H54 (cell line): ENCODE measurements at places on chromosomes 12 and 14.

- no peak for DNase-seq
These were observed 195.6 kb downstream of the TTC7B start for GRCh38 chr14:90620568-90621077.

- DNase-seq: peak; percentile 98
These were observed at the start of gene CCDC38 for GRCh38 chr12:95942524-95943329. TSS of gene CCDC38 (minus strand) at chr12:95942614. CDS start at chr12:95936509, 6,105 bp downstream.

DNA sequence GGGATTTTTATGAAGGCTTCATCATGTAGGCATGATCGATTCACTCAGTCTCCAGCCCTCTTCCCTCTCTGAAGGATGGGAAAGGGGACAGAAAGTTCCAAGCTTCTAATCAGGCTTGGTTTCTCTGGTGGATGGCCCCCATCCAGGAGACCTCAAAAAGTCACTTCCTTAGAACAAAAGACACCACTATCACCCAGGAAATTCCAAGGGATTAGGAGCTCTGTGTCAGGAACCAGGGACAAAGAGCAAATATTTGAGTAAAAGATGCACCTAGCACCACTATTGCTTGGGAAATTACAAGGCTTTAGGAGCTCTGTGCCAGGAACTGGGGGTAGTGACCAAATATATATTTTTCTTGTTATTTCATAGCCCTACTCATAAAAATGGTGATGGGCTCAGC lies 33.6 kb upstream of the TMX1 start:
- no peak for DNase-seq

DNA sequence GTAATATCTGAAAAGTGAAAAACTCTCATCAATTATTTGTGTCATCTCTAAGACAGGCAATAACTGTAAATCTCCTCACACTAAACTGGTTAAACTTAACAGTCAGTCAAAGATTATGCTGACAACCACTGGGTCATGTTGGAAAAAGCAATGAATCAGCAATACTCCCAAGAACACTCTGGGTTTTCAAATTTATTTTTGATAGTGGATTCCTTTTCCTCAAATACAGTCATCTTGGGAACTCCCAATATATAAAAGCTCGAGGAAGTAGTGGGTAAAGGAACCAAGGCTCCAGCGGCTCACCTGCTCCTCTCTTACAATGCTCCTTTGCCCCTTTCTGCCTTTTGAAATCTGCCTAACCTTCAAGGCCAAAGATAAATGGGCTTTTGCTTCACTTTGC lies 70.0 kb downstream of the ARMH4 start:
- DNase-seq: no peak

GRCh38 chr14:38758661-38759060 lies 344.4 kb downstream of the SEC23A start:
- no peak for DNase-seq

DNA sequence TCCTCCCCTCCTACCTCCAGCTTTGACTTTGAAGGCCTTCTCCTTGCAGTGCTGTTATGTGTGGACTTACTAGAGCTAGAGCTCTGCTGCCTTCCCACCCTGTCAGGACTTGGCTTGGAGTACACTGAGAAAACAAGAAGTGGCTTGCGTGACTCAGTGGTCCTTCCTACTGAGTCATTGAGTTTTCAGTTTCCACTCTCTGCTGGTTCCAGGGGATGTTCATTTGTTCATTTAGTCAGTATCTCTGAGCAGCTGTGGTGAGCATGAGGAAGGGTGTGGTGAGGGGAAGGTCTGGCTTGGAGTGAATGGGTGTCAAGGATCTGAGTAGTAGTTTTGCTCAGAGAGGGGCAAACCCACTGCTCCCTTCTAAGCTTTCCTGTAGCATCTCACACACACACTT lies 17.2 kb upstream of the ELK3 start:
- no peak for DNase-seq

DNA sequence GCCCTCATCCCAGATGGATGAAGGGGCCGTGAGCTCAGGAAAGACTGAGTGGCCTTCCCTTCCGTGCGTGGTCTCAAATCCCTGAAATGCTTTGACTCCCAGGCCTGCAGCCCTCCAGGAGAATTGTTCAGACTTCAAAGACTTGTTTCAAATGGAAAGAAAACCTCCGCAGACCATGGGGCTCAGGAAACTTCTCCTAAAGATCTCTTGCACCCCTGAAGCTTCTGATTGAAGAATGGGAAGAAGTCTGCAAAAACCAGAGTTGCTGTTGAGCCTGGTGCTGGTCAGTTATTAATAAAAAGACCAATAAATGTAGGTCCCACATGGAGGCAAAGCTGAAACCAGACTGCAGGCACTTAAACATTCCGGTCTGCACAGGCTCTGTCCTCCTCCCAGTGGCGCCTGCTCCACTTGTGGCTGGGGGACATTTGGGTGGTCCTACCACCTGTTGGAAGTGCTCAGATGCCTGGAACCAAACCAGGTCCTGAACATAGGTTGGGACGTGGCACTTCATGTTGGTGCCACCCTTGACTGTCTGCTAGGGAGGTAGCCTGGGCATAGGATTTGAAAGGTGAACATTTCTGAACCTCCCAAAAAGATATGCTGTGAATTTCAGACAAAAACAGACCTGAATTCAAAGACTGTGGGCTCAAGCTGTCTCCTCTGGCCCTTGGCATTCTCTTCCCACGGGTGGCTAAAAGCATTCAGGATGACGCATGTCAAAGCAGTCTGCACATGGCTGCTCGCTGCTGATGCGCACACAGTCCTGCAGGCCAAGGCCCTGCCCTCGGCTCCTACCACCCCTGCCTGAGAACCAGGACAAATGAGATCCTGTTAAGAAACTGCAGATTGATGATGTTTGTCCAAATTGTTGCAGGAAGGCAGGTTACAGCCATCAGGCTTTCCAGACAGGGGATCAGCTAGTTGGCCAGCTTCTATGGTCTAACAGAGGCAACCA lies 36.2 kb upstream of the MEG3 start:
- no peak for DNase-seq

DNA sequence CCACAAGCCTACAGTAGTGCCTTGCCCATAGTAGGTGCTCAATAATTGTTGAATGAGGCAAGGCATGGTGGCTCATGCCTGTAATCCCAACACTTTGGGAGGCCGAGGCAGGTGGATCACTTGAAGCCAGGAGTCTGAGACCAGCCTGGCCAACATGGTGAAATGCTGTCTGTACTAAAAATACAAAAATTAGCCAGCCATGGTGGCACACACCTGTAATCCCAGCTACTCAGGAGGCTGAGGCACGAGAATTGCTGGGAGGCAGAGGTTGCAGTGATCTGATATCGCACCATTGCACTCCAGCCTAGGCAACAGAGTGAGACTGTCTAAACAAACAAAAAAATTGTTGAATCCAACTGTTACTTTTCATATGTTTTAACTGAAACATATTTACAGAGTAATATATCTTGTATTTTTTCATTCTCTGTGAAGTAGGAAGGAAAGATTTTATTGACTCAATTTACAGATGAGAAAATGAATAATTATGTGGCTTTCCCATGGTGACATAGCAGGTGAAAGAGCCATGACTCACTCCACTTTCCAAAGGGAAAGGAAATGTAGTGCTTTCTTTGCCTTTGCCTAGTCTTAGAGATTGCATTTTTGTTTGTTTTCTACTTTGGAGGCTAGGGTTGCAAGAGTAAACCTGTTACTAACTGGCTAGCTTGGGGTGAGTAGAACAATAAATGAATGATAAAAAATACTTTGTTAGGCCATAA lies 95.4 kb upstream of the SLC38A4 start:
- DNase-seq: peak; percentile 41

- no peak for DNase-seq
These were observed 148.4 kb upstream of the SYT10 start for GRCh38 chr12:33587784-33588712.

- no peak for DNase-seq
These were observed 196.8 kb downstream of the PPM1H start for GRCh38 chr12:62738105-62738504.

DNA sequence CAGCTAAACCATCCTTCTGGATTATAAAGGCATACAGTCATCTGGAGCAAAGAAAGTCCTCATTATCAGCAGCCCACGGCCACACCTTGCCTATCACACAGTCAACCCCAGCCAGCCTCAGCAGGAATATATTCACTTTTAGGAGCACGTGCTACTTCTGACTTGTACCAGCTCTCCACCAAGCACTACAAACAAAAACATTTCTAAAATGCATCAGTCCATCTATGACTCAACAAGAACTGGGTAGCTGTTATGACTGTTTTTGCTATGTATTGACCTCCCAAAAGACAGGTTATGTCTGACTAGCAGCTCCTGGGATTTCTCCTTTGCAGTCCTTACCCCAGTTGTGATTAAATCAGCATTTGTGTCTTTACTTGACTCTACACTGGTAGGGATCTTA lies 31.2 kb downstream of the NUAK1 start:
- DNase-seq: peak; percentile 29

DNA sequence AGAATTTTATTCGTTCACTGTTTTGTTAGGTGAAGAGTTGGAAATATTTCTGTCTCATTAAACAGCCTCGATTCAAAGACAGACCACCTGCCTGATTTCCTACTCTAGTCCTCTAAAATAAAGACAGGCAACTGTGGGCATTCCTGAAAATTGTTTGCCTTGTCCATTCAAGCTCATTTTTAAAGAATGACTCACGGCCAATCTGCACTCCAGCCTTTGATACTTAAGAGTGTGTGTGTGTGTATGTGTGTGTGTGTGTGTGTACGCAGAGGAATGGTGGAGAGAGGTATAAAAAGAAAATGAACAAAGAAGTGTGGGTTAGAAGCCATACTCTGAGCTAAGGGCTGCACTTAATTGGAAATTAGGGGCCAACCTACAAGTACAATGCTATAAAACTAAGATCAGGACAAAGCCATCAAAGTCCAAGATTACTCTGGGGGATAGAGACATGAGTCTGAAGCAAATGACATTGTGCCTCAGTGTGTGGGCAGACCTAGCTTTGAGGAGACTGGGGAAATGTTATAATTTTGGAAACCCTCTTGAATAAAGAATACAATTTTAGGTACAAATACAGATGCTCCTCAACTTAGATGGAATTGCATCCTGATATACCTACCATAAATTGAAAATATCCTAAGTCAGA lies 45.6 kb upstream of the SOCS2 start:
- DNase-seq: peak; percentile 49

GRCh38 chr12:51921017-51921725 lies 13.9 kb downstream of the ACVRL1 start:
- no peak for DNase-seq

- no peak for DNase-seq
These were observed 279.7 kb upstream of the AMIGO2 start for GRCh38 chr12:47359310-47360092.

DNA sequence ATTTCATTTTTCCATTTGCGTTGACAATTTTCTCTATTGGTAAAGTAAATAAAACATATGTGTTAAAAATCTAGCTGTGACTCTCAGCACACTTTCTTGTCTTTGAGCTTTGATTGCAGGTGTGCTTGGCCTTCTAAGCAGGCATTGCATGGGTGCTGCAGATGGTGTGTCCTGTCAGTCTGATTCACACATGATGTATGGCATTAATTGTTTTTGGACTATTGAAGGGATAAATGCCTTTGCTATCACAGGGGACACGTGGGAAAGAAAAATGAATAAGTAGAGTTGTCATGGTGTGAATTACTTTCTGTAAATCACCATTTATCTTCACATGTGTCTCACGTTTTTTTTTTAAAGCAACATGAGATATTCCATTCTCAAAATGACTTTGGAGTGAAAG lies 211.3 kb upstream of the NAV3 start:
- DNase-seq: no peak

GRCh38 chr12:43362910-43363694 lies 188.9 kb downstream of the ADAMTS20 start:
- no peak for DNase-seq

- DNase-seq: no peak
These were observed 14.4 kb upstream of the RPLP0 start for GRCh38 chr12:120215357-120215735.

- no peak for DNase-seq
These were observed 62.2 kb upstream of the LMO3 start for GRCh38 chr12:16668198-16668597.

DNA sequence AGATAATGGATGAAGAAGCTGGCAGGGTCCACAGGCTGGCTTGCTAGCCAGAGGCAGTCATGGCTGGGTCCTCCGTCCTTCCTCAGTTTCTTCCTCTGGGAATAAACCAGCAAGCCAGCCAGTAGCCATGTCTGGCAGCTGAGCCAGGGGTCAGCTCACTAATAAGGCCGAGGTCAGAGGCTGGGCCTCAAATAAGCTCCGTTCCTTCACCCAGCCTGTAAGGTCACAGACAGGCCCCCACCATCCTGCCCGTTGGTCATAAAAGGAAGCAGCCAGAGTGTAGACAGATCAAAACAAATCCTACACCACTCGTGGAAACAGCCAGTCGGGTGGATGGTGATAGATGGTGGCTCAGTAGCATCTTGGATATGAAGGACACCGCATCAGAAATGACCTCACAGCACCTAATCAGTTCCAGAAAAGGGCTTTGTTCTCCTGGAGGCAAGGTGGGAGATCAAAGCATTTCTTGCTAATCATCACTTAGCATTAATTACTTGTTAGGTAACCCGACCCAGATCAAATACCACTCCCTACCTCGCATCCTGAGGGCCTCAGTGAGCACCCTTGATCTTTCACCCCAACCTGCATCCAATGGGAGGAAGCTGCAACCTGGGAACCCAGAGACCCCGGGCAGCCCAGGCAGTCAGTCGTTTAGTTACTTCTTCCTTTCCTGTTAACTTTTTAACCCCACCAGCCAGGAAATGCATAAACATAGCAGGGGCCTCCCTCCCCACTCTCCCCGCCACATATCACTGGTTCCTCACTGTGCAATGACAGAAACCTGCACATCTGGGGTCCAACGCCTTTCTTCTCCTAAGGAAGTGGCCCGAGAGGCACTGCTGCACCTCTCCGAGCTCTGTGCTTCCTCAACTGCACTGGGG lies 90.2 kb downstream of the KDM2B start:
- DNase-seq: no peak

GRCh38 chr12:116945886-116946550 lies 35.3 kb downstream of the FBXW8 start:
- DNase-seq: no peak

- no peak for DNase-seq
These were observed 29.2 kb downstream of the HIGD1C start for GRCh38 chr12:50981319-50982239.

- DNase-seq: no peak
These were observed 330.5 kb upstream of the SFSWAP start for GRCh38 chr12:131380220-131380964.

GRCh38 chr14:54170301-54170700 lies 213.7 kb upstream of the BMP4 start:
- DNase-seq: no peak

DNA sequence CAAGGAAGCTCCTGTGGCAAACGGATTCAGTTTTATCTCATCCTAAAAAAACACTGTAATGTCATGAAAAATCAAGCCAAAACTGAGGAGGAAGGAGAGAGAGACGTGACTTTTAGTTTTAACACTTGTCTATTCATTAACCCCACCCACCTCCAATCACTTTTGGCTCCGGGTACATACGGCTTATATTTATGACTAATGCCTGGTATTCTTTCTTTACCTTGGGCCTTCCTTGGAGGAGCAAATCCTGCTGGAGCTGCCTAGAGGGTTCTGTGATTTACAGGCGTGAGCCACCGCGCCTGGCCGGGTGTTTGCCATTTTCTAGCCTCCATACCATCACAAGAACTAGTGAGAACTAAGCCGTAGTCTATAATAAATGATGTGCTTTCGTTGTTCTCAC lies 60.8 kb upstream of the RTRAF start:
- DNase-seq: no peak

- DNase-seq: peak; percentile 13
These were observed 216.1 kb downstream of the NUAK1 start for GRCh38 chr12:105922670-105923102.
